A549 treated with RU486 at 1 μM for 4 hours (cell line): ENCODE measurements at places on chromosomes 3 and 15. TPM values are rescaled to one million over a fixed set of nuclear protein-coding genes. Genes with fewer than 3 reads are reported as not detected.

APPL1 gene
- total RNA-seq, result 9.3 to 18.1 TPM (median 16.8 TPM) in 5 replicates

JAGN1 gene
- total RNA-seq, result 52.3 to 76.8 TPM (median 67.9 TPM) in 5 replicates

SEMA7A gene
- total RNA-seq, result 2.9 to 4.7 TPM (median 4.0 TPM) in 5 replicates

SPATA12 gene
- total RNA-seq, result 0.46 to 0.66 TPM (median 0.54 TPM) in 5 replicates

CASR gene
- total RNA-seq, result not detected in 5 replicates
